AG20443 (cell line): ENCODE measurements at places on chromosomes 13 and 19.

- DNase-seq = no peak
Measured at GRCh38 chr13:110965038-110965754, 50.3 kb upstream of the ANKRD10 start.

DNA sequence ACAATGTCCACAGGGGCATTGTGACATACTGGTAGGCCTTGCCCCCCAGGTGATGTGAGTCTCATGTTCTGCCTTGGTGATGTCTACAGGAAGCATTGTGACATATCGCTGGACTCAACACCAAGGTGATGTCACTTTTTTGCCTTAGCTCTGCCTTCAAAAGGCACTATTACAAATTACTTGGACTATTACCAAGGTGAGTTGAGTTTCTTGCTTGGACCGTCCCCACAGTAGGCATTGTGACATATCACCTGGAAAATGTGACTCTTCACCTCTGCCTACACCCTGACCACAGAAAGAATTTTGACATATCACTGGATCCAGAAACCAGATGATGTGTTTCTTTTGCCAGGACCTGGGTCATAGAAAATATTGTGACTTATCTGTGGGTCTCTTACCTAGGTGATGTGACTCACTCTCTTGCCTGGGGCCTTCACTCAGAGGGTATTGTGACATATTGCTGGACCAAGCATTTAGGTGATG is 60.6 kb upstream of the ZNF724 start:
- DNase-seq = no peak

GRCh38 chr19:37695144-37695899 is 24.2 kb downstream of the ZNF607 start:
- DNase-seq = no peak

GRCh38 chr19:52171321-52172169 is at the start of gene ZNF836:
TSS of gene ZNF836 (minus strand) at chr19:52171621. CDS start at chr19:52168072, 3,549 bp downstream.
- peak; percentile 95 for DNase-seq

DNA sequence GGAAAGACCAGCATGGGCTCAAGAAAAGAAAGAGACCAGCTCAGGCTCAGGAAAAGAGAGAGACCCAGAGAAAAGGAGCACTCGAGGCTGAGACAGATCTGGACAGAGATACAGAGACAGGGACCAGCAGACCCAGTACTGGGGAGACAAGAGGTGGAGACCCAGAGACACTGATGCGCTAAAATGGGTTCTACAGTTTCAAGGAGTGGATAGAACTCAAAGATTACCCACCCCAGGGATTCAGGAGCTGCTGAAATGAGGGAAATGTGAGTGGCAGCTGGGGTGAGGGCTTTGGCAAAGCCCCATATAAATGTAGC is 609 bp upstream of the ZSCAN18 start:
- no peak for DNase-seq

DNA sequence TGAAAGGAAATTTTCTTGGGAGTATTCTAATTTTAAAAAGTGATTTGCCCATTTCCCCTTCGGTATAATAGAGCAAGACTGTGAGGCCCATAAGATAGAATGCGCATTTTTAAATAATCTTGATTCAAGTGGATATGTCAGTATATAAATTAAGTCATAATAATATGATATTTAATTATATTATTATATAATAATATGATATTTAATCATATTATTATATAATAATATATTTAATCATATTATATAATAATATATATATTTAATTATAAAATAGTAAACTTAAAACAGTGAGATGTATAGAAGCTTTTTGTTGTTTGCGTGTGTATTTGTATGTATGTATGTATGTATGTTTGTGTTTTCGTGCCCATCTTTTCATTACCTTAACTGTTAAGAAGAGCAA is 682.5 kb downstream of the PCDH9 start:
- DNase-seq = no peak

- DNase-seq = peak; percentile 82
Measured at GRCh38 chr19:7862413-7862951, 11.7 kb downstream of the PRR36 start.

DNA sequence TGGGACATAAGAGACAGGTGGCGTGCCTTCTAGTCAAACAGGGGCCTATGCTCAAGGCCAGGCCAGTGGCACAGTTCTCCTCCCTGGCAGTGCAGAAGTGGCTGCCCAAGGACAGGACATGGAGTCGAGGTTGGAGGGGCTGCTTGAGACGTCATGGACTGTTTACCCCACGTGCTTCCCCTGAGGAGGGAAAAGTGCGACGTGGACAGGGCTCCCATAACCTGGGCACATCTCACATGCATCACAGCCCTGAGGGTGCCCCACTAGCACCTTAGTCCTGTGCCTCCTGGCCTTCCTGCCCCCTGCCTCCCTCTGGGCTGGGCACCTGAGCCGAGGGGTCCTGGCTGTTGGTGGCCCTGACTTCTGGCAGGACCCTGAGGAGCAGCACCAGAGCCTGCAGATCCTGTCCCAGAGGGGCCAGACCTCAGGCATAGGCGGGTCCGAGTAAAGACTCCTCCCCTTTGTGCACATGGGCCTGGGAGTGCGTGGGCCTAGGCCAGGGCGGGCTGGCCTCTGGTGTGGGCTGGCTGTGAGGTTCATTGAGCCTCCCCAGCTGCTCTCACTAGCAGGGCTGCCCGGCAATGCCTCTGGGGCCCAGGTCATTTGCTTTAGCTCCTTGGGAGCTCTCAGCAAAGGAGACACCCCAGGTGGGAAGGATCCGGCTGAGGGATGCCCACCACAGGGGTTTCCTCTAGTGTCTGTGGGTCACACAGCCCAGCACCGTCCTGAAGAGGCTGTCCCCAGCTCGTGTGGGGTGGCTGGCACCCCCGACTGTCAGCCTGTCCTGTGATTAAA is 65.7 kb downstream of the CEBPG start:
- DNase-seq = no peak

- peak; percentile 77 for DNase-seq
Measured at GRCh38 chr19:17234911-17235299, 8.9 kb downstream of the OCEL1 start.

DNA sequence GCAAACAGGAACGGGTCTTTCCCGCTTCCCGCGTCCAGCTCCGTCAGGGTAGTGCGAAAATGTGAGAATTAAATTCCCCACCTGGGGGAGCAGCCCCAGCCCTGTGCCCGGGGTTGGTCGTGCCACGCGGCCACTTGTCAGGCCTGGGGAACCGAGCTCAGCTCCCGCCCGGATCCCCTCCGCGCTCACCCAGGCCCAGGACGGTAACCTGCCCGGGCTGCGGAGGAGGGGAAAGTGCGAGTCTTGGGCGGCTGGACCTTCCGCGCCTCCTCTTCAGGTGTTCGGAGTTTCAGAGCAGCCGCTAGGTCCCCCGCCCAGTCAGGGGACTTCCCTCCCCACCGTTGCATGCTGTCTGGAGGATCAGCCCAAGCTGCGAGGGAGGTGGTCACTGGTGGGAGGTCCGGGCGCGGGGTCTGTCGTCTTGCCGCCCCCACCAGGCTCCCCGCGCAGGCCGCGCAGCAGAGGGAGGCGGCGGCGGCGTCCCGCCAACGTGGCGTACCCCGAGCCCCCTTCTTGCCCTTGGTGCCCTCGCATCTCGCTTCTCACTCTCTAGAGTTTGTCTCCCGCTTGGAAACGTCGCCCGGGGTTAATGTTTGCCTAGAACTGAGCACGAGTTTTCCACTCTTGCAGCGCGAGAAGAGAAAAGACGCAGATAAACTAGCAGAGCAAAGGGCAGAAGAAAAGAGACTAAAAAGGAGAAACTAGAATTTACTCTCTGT is 8.1 kb downstream of the URAD start:
- DNase-seq = no peak

DNA sequence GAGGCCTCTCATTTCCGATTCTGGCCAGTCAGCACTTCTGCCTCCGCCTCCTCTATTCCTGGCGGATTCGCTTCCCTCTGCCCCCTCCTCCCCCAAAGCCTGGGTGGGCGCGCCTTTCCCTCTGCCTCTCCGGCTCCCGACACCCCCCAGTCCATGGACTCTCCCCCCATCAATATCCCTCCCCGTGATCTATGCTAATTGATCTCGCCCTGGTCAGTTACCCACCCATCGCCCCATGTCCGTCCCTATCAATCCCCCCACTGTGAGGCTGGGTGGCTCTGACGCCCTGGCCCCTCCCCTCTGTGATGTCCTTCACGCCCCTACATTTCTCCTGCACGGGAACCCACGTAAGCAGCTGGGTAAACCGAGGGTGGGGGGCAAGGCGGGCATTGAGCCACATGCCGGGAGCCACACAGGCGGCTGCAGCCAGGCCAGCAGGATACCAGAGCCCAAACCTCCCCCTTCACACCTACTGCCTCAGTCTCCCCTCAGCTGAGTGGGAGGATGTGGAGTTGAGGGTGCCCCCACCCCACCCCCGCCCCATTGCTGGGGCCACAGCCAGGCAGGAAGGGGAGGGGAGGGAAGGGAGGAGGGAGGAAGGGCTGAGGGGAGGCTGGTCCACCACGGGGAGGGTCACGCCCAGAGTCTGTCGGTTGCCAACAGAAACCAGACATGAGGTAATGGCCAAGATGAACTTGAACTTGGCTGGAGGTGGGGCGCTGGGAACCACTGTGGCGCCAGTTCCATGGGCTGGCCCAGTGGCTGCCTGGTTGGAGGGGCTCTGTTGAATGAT is 21.0 kb downstream of the SMIM24 start:
- DNase-seq = peak; percentile 97

GRCh38 chr19:42467183-42467760 is 24.5 kb upstream of the CXCL17 start:
- no peak for DNase-seq

GRCh38 chr13:74110053-74110452 is 24.2 kb downstream of the KLF12 start:
- no peak for DNase-seq

- DNase-seq = no peak
Measured at GRCh38 chr19:50823389-50824042, at the start of gene KLK1. TSS of gene KLK1 (minus strand) at chr19:50823787. CDS start at chr19:50823748, 39 bp downstream.

GRCh38 chr13:108700422-108701170 is 71.2 kb downstream of the MYO16 start:
- no peak for DNase-seq

DNA sequence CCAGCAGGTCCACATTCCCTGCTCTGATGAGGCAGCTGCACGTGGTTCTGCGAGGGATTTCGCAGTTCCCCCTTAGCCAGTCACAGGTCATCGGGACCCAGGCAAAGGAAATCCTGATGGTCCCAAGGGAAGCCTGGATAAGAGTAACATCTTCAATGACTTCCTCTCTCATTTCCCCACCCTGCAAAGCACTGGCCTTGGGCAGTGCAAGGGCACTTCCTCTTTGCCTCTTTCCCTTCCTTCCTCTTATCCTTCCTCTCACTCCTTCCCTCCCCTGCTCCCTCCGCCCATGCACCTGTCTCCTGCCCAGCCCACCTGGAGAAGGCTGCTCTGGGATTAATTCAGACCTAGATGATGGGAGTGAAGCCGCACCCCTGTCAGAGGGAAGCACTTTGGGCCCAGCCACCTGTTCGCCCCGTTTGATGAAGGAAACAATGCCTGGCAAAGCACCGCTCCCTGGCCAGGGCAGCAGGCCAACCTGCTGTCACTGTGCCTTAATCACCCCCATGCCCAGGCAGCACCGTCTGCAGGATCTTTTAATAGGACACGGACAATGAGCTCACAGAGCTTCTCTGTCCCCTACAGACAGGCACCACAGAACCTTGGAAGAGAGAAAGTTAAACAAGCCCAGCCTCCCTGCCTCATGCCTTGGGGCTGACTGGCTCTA is 113.5 kb upstream of the PABPC3 start:
- DNase-seq = no peak

- DNase-seq = no peak
Measured at GRCh38 chr13:40080676-40081075, 425.2 kb downstream of the COG6 start.

DNA sequence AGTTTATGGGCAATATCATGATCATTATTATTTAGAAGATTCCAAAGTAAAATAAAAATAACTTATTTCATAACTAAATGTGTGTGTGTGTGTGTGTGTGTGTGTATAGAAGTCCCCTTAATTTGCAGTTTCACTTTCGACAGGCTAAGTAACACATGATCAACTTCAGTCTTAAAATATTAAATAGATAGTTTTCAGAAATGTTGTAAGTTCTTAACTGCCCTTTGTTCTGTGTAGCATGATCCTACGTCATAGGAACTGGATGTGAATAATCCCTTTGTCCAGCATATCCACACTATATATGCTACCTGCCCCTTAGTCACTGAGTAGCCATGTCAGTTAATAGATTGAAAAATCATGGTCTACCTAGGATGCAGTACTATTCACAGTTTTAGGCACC is 1863.5 kb upstream of the PCDH20 start:
- DNase-seq = no peak

DNA sequence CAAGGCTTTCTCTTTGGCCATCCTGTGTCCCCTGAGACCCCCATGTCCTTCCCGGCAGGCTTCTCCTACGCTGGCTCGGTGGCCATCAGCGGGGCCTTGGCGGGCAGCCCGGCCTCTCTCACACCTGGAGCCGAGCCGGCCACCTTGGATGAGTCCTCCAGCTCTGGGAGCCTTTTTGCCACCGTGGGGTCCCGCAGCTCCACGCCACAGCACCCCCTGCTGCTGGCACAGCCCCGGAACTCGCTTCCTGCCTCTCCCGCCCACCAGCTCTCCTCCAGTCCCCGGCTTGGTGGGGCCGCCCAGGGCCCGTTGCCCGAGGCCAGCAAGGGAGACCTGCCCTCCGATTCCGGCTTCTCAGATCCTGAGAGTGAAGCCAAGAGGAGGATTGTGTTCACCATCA is 14.2 kb downstream of the PLEKHJ1 start:
- DNase-seq = no peak

DNA sequence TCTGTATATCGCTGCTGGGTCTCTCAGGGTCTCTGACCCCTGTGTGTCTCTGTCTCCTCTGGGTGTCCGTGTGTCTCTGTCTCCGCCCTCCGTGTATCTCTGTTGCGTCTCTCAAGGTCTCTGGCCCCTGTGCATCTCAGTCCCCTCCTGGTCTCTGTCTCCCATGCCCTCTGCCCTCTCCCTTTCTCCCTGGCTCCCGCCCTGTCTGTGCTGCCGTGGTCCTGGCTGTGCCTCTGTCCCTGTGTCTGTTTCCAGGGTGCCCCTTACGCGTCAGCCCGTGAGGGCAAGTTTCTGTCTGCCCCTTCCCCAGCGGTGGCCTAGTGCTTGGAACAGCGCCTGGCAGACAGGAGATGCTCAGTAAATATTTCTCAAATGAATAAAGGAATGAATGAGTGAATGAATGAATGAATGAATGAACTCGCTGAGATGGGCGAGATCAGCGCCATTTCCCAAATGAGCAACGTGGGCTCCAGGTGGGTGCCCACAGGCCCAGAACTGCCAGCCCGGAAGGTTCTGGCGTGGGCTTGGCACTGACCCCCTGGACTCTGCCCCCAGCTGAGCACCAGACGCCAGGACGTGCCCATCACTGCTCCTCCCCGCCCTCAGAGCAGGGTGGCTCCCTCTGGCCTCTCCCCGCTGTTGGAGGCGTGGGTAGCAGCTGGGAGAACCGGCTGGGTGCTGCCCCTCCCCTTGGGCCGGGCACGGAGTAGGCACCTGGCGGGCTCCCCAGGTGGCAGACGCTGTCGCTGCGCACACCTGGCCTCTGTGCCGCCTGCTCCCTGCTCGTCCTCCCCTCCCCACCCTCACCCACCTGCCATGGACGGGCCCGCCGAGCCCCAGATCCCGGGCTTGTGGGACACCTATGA is at the start of gene SULT2B1:
Gene SULT2B1 (plus strand): TSS at position 736 of the 866 bp plus-strand sequence. CDS start 81 bp downstream, at position 817.
- no peak for DNase-seq

GRCh38 chr19:43485951-43486350 is 18.6 kb downstream of the PHLDB3 start:
- no peak for DNase-seq
